ENCODE measurements at places on chromosomes 4 and X. TPM values are rescaled to one million over a fixed set of nuclear protein-coding genes. Genes with fewer than 3 reads are reported as not detected.

The ADH1C gene
- 10.8 TPM for total RNA-seq

The MED12 gene
- total RNA-seq = 21.2 TPM

The IDS gene
- 26.0 TPM for total RNA-seq

The EDNRA gene
- 8.2 TPM for total RNA-seq

The ZNF280C gene
- total RNA-seq = 5.7 TPM

The BANK1 gene
- 0.27 TPM for total RNA-seq
